ENCODE measurements at places on chromosomes 3 and 15.
A peak's percentile ranks its signal among the peaks of the same experiment; 100 is the strongest.

GRCh38 chr15:57158589-57158988 lies 217.7 kb upstream of the CGNL1 start:
- DNase-seq: no peak

DNA sequence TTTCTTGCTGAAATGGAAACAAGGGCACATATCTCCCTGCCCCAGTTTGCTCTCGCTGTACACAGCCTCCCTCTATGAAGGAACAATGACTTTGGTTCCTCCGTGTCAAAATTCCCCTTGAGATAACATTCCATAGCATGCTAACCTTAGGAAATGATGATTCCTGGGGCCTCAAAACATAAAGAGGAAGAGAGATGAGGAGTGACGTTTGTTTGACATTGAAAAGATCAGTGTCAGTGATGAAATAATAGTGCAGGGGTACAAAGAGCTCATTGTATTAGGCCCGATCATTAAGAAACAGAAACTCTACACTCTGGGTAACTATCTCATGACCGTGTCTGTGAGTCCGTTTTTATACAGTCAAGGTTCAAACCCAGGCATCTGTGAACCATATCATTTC lies 55.2 kb downstream of the ARNT2 start:
- DNase-seq: no peak

DNA sequence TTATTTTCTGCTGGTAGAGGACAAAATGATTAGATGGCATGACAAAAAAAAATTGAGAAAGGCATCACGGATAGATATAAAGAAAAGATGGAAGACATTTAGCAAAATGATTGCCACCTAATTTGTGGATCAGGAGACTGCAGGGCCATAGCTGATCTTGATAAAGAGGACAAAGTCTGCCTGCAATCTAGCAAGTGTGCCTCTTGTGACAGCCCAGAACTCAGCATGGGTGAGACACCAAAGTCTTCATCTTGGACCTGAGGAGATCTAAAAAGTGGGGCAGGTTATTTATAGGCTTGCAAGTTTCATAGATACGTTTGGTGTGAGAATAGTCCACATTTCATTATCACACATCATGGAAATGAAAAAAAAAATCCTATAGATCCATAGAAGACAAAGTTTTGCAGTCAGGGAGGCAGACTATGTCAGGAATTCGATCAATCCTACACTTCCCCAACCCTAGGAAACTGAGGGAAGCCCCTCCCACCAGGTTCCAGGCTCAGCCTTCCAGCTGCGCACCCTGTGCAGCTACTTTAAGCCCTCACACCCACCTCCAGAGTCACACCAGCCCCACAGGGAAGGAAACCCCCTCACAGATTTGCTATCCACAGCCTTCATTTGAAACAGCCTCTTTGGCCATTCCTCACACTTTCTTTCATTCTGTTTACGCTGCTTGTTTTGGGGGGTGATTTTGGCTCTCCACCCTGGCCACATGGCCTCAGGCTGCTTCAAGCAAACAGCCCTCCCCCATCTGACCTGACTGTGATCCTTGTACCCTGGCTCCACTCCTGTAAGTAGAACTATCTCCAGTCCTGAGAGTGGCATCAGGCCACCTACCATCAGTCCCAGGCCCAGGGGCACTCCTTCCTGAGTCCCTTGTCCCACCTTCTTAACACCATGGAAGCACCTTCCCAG lies 28.1 kb upstream of the KLHL6 start:
- no peak for DNase-seq

GRCh38 chr15:65663521-65663920 lies 41.8 kb downstream of the SLC24A1 start:
- DNase-seq: no peak

DNA sequence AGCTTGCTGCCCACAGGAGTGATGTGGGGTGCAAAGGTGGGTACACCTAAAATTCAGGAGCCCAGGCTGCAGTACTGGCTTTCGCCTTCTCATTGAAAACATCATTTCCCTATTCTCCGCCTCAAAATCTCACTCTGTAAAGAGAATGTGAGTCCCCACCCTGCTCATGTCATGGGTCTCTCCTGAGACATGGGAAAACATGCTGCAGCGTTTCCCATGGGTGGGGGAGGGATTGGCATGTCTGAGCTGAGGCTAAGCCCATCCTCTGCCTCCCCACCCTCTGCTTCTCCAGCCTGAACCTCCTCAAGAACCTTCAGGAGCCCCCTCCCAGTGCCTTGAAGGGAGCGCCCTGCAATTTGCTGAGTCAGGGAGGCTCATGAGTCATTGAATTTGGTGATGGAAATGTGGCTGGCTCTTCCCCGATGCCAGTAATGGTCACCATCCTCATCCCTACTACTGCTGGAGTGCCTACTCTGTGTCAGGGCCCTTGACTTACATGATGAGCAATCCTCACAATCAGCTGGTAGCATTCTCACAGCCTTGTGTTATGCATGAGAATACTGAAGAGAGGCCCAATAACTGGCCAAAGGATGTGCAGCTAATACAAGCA lies 28.8 kb downstream of the WNT5A start:
- DNase-seq: no peak

- no peak for DNase-seq
Observed at GRCh38 chr3:155889212-155889611, 18.8 kb downstream of the GMPS start.

DNA sequence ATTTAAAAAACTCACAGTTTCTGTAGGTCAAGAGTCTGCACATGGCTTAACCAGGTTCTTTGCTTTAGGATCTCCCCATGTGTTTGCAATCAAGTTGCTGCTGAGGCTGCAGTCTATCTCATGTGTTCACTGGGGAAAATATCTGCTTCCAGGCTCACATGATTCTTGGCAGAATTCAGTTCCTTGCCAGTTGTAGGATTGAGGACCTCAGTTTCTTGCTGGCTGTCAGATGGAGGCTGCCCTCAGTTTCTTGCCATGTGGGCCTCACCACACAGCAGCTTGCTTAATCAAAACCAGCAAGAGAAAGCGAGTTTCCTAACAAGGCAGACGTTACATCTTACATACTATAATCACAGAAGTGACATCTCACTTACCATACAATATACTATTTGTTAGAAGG lies 10.0 kb upstream of the TBC1D5 start:
- DNase-seq: no peak

DNA sequence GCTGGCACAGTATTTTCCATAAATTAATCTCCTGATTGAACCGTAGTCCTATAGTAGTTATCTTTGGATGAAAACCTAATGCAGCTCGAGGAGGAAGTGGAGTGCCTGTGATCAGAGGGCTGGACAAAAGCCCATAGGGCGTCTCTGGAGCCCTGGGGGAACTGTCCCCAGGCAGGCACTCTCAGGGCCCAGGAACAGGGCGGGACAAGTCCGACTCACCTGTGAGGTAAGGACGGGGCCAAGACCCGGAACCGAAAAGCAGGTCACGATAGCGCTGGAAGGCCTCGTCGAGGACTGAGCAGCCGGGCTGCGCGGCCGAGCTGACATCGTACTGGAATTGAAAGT lies 341 bp downstream of the HEXA start:
- no peak for DNase-seq

GRCh38 chr3:99747915-99748314 lies 69.7 kb upstream of the CMSS1 start:
- DNase-seq: peak; percentile 9

DNA sequence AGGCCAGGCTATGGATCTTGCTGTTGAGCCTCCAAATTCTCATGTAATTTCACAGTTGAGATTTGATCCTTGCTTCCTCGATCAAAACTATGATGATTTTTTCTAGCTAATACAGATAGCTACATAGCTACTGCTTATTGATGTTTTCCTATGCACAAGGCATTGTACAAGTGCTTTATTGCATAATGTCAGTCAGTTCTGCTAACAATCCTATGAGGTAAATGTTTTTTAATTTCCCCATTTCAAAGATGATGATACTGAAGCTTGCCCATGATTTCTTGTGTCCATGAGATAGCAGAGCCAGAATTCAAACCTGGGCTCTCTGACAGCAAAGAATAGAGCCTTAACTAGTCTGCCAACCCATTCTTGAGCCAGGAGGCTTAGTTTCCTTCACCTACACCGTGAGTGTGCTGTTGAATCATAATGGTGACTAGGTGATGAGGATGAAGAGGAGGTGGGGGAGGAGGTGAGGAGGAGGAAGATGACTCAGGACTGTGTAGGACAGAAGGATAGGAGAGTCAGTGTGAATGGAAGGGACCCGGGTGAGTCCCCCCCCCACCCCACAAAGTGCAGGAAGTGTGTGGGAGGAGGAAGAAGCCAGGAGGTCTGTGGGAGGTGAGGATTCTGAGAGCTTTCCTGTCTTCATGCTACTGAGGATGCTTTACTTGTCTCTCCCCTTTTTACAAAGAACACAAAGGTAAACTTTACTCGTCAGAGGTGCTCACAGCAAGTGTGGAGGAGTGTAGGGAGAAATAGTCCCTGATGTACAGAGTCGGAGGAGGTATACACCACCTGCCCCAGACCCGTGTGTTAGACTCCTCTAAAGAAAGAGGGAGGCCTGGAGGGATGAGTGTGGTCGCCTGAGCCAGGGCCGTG lies 3.6 kb downstream of the TAGLN3 start:
- DNase-seq: no peak

- DNase-seq: no peak
Observed at GRCh38 chr15:25801586-25802284, 61.4 kb downstream of the ATP10A start.

GRCh38 chr3:129278966-129279906 lies 566 bp downstream of the HMCES start:
- peak; percentile 39 for DNase-seq

DNA sequence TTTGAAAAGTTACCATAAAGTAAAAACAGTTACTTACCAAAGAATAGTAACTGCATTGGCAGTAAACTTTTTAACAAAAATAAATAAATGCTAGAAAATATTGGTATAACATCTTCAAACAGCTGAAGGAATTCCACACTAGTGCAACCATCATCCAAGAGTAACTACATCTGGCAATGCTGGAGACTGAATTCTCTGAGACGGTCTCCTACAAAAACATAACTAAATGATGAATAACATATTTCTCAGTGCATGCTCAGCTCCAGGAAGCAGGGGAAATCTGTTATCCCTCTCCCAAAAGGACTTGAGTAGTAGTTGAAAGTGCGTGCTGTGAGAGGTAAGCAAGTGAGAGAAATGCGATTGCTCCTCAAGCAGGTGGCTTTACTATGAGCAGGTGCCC lies 526.8 kb upstream of the CCDC54 start:
- DNase-seq: no peak

- DNase-seq: no peak
Observed at GRCh38 chr3:100216713-100217112, 44.1 kb upstream of the TBC1D23 start.

DNA sequence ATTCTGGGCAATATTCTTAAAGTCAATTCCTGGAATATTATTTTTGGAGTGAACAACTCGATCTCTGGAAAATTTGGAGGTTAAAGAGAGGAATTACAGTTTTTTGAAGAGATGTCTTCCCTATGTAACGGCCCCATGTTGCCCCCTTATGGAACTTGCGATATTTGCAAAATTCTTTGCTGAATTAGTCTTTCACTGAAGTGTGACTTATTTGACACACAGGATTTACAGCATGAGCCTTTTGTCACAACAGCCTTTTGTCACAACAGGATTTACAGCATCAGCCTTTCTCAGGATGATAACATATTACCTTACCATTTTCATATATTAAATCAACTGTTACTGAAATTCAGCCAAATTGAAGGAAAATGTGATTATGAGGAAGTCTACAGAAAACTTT lies 37.8 kb upstream of the SPTSSB start:
- no peak for DNase-seq

DNA sequence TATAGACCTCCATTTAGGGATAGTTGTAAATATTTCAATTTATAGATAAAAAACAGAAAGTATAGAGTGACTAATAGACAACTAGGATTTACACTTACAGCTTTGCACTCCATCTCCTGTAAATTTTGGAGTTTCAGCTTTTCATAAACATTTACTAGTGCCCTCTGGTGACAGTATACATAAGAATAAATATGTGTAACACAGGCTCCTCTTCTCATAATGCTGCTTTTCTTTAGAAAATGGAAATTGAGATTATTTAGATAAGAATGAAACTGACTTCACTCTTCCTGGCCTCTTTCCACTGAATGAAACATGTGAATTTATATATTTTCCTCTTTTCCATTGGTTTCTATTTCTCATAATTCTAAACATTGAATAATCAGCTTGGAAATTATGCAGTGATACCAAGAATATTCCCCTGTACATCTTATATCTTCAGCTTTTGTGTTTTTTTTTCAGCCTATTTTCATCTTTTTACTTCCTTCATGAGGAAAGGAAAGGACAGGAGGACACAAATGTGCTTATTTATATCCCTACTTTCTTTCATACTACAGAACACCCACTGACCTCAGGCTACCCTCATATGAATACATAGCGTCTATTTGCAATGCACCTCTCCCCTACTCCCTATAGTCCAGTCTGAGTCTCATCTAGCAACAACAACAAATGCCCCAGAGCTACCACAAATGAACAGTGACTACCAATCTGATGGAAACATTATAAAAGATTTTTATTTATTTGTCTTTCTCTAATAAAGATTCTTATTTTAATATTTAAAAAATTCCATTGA lies 103.1 kb upstream of the CCDC39 start:
- DNase-seq: no peak

GRCh38 chr15:72319360-72319984 lies 485 bp downstream of the CELF6 start:
- DNase-seq: peak; percentile 64

- DNase-seq: no peak
Observed at GRCh38 chr3:11349446-11349845, 77.2 kb downstream of the ATG7 start.

GRCh38 chr15:61038387-61038786 lies 190.7 kb downstream of the RORA start:
- no peak for DNase-seq

DNA sequence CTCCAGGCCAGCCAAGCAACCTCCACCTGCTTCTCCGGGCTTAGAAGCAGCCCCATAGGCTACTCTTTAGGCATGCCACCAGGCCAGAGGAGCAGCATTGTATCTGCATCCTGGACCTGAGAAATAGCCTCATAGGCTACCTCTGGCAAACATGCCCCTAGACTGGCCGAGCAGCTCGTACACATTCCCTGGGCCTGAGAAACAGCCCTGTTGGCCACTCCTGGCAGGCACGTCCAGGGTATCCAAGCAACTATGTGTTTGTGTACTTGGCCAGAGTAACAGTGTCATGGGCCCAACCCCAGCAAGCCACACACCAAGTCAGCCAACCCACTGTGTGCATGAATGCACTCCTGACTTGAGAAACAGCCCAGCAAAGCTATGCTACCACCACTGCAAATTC lies 498.7 kb upstream of the CDIN1 start:
- DNase-seq: no peak

GRCh38 chr15:95016511-95017229 lies 785.3 kb downstream of the MCTP2 start:
- no peak for DNase-seq

- no peak for DNase-seq
Observed at GRCh38 chr15:93983526-93983925, 247.8 kb upstream of the MCTP2 start.

DNA sequence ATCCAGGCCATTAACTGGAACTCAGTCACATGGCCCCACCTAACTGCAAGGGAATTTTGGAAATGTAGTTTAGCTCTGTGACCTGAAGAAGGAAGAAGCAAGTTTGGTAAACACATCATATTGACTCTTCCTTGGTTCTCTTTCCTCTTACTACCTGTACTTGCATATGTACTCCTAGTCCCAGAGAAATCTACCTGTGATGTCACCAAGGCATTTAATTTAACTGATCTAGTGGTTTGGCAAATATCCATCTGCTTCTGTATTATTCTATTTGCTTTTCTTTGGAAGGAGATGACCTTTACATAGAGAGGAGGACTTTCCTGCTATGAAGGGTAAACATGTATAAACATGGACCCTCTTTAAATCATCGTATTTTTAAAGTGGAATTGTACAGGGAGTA lies 150.8 kb downstream of the TMEM108 start:
- DNase-seq: no peak
